Myometrial cell (primary cell): ENCODE measurements at places on chromosomes 7 and 10. TPM values are rescaled to one million over a fixed set of nuclear protein-coding genes. Genes with fewer than 3 reads are reported as not detected.

OPN1SW gene
- not detected in 2 replicates for total RNA-seq

LRRD1 gene
- not detected in 2 replicates for total RNA-seq

EFCAB10 gene
- not detected in 2 replicates for total RNA-seq

DNMBP gene
- 16.7 and 20.4 TPM in 2 replicates for total RNA-seq

IFIT5 gene
- total RNA-seq: 18.7 and 19.0 TPM in 2 replicates

PNLIPRP3 gene
- total RNA-seq: not detected in 2 replicates

ZPBP gene
- total RNA-seq: not detected in 2 replicates

C10orf88 gene
- total RNA-seq: 4.6 and 4.9 TPM in 2 replicates

CCDC186 gene
- 10.1 and 11.2 TPM in 2 replicates for total RNA-seq

CCDC201 gene
- total RNA-seq: not detected in 2 replicates

CPN1 gene
- not detected in 2 replicates for total RNA-seq

HECW1 gene
- total RNA-seq: under 0.01 and 1.9 TPM in 2 replicates

PRSS37 gene
- not detected in 2 replicates for total RNA-seq

SRRM3 gene
- 4.6 and 5.0 TPM in 2 replicates for total RNA-seq

HNRNPF gene
- total RNA-seq: 187 and 197 TPM in 2 replicates

SFRP5 gene
- not detected in 2 replicates for total RNA-seq

CYP26C1 gene
- total RNA-seq: not detected in 2 replicates

PGAM2 gene
- total RNA-seq: not detected in 2 replicates

CLRN3 gene
- not detected in 2 replicates for total RNA-seq

ADAM22 gene
- under 0.01 and 0.18 TPM in 2 replicates for total RNA-seq

MSMB gene
- not detected in 2 replicates for total RNA-seq

CUZD1 gene
- 0.18 and 0.29 TPM in 2 replicates for total RNA-seq

FAM25G gene
- total RNA-seq: not detected in 2 replicates

ZNF727 gene
- not detected in 2 replicates for total RNA-seq

KMT2C gene
- 6.1 and 8.3 TPM in 2 replicates for total RNA-seq

VWC2 gene
- total RNA-seq: not detected in 2 replicates

PLPP4 gene
- 0.89 TPM in 1 of 2 replicates, not detected in the other for total RNA-seq

CTBP2 gene
- total RNA-seq: 63.6 and 72.6 TPM in 2 replicates
